NCI-H2029 (cell line): ENCODE measurements at places on chromosomes 1 and 21.
A peak's percentile ranks its signal among the peaks of the same experiment; 100 is the strongest.

GRCh38 chr1:233336554-233337456 lies 9.3 kb downstream of the MAP3K21 start:
- DNase-seq: no peak

GRCh38 chr1:10510520-10511493 lies 36.1 kb downstream of the PEX14 start:
- DNase-seq: peak; percentile 13

GRCh38 chr1:40036574-40036973 lies 4.0 kb upstream of the CAP1 start:
- DNase-seq: no peak

DNA sequence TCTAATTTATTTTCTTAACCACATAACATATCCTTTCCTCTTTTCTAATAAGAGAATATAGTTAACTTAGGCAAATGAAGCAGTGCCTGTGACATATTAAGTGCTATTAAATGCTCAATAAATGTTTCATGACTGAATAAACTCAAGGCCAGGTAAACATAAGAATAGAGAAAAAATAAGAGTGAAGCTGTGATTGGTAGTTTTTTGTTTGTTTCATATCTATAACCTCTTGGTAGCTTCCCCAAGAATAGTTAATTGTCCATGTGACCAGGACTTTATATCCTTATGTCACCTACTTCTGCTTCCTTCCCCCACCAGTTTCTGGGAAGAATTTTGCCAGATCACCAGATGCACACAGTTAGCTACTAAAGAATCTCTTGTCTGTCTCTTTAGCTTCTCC lies 295.1 kb upstream of the ST6GALNAC5 start:
- DNase-seq: no peak

- no peak for DNase-seq
These were observed 122.7 kb downstream of the RGS21 start for GRCh38 chr1:192439373-192440025.

DNA sequence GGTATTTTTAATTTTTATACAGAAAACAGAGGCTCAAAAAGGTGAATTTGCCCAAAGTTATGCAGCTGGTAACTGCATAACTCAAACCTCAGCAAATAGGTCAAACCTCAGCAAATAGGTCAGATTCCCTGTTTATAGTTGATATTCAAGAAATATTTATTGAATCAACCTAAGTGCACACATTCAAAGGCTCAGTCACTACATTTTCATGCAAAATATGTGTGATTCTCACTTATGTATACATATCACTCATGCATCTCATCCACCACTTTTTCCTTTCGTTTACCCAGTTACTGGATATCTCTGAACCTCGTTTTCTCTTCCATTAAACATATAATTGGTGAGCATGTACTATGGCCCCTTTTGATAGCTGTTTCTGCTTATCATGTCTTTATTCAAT lies 158.3 kb upstream of the C1orf21 start:
- DNase-seq: no peak

GRCh38 chr1:160451119-160451858 lies 50.9 kb downstream of the VANGL2 start:
- DNase-seq: no peak

DNA sequence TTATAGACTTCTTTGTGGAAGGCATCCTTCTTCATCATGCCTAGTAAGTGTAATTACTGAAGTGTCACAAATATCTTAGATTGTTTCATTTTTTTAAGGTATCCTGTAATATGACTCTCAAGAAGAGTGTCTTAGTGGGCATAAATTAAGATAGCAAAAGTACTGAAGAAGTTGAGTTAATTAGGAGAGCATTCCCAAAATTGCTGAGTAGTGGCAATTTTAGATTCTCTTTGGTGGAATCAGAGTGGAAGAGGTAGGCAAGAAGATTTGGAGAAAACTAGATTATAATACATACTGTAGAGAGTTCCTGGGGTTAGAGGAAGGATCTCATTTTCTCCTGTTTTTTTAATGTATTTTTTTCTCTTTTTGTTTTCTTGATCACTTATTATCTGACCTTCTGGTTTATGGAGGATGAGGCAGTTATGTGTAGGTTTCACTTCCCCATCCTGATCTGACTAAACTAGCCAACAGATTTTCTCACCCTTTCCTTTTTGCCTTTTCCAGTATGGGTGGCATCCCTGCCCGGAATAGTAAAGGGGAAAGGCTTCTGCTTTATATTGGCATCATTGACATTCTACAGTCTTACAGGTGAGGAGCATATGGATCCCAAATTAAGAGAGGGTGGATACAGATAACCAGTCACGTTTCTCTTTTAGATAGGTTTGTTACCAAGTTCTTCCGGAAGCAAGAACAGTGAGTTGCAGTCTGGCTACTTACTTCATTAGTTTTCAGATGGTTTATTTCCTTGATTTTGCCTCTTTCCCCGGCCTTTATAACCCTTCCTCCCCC lies 16.7 kb upstream of the PSMD4 start:
- no peak for DNase-seq

DNA sequence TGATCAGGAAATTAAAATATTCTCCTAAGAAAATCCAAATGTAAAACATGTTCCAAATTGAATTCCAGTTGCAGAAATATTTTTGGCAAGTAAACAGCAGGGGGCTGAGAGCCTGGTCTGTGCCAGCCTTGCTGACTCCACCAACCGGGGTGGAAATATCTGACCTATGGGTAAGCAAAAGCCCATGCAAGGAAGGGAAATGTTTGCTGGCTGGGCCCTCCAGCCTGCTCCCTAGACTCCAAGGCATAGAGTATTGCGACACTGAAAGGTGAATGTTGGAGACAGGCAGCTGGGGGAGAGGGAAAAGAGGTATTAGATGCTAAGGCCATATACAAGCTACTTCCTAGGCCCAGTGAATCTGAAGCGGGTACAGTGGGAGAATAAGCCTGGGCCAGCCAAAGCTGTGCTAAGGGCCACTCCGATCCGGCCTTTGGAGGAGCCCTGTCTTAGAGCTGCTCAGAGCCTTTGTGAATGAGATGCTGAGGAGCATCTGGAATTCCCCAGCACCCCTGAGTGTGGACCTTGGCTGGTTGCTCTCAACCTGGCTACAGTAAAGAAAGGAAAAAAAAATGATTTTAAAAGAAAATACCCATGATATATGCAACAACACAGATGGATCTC lies 24.9 kb upstream of the ATP1B1 start:
- DNase-seq: no peak

- DNase-seq: no peak
These were observed 50.7 kb downstream of the JAK1 start for GRCh38 chr1:64915381-64916274.

GRCh38 chr1:172112576-172112975 lies 271.3 kb downstream of the DNM3 start:
- no peak for DNase-seq

GRCh38 chr1:228369608-228370438 lies 36.8 kb downstream of the TRIM11 start:
- DNase-seq: no peak

DNA sequence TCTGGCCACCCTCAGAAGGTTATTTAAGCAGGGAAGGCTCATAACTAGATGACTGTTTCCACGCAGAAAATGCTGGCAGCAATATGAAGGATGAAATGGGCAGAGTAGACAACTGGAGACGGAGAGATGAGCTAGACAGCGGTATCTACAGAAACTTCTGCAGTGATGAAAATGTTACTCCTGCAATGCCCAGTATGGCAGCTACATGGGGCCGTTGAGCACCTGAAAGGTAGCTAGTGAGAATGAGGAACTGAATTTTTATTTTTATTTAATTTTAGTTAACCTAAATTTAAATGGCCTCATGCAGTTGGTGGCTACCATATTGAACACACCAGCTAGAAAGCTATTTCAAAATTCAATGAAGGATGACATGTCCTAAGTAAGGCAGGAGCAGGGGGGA lies 27.3 kb downstream of the SIPA1L2 start:
- no peak for DNase-seq

GRCh38 chr1:244273845-244274619 lies 177.7 kb downstream of the ADSS2 start:
- no peak for DNase-seq

- no peak for DNase-seq
These were observed 46.9 kb upstream of the LHX8 start for GRCh38 chr1:75087278-75087677.

- DNase-seq: no peak
These were observed 617.4 kb upstream of the ADAMTS5 start for GRCh38 chr21:27584256-27584655.

GRCh38 chr1:2199042-2199810 lies 4.7 kb upstream of the FAAP20 start:
- DNase-seq: no peak

DNA sequence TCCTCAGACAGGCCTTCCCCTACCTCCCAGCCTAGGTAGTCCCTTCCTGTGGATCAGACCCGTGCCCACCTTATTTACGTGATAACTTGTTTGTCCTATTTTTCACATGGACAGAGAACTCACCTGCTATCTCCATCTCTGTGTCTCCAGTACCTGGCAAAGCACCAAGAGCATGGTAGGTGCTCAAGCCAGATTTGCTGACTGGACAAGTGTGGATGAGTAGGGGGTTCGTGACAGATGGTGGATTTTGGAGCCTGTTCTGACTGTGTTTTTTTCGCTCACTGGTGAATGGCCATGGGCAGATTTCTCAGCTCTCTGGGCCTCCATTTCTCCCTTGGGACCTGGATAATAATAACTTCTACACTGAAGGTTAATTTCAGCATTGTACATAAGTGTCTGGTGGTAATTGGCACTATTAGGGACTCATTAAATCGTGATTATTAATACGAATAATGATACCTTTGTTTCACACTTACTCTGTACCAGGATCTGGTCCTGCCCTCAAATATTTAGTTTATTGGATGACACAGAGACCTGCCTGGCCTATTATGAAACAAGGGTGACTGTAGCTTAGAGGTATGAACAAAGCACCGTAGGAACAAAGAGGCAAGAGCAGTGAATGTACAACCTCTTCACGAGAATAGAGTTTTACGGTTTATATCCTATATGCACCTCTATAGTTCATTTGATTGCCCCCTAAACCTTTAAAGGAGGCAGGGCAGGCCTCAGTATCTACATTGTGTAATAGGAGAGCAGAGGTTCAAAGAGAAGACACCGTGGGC lies 24.5 kb upstream of the SLC26A9 start:
- DNase-seq: no peak

- no peak for DNase-seq
These were observed 51.8 kb downstream of the SLAMF6 start for GRCh38 chr1:160471253-160471652.

DNA sequence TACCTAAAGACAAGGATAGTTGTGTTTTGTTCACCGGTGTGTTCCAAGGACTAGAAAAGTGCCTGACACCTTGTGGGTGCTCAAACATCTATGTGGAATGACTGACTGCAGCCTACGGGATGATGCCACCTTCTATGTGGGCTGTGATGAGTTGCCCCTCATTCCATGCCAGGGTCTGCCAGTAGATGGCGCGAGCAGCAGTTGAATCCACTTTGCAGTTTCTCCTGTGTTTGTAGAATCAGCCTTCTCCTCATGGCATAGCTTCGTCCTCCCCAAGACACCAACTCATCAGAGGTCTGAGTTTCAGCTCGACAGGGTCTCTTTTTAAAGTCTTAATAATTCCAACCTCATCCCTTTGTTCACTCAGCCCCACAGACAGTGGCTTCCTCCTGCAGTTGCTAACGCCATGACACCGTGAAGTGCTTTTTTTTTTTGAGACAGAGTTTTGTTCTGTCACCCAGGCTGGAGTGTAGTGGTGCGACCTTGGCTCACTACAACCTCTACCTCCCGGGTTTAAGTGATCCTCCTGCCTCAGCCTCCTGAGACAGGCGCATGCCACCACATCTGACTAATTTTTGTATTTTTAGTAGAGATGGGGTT lies 133.7 kb downstream of the CAPN8 start:
- DNase-seq: peak; percentile 9

- DNase-seq: no peak
These were observed 13.2 kb upstream of the SLC2A1 start for GRCh38 chr1:42971841-42972291.

GRCh38 chr1:31781756-31782371 lies 17.7 kb upstream of the ADGRB2 start:
- DNase-seq: no peak

DNA sequence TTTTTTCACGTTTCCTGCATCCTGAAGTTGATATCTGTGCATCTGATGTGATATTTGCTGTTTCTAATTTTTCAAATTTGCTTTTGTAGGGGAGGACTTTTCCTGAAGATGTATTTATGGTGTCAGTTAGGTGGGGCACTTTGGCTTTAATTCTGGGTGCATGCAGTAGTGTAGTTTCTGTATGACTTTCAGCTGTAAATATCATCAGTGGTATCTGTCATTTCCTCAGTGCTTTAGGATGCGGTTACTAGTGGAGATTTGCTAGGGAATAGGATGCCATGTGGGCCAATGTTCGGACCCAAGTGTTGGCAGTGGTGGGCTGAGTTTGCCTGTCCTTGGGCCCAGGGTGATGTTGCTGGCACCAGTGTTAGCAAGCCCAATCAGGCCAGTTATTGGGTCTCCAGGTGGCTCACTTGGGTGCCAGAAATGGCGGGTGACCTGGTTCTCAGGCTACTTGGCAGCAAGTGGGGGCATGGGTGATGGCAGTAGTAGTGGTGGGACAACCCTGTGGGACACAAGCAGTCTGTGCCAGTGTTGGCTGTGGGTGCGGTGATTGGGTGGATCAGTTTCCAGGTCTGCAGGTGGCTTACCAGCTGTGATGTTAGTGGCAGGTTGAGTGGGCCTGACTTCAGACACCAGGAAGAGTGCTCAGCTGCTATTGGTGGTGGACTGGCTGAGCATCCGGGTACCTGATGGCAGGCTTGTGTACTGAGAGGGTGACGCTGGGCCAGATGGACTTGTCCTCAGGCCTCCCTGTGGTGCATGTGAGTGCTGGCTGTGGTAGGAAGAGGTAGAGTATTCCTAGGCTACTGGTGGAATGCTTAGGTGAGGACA lies 24.4 kb downstream of the CD55 start:
- no peak for DNase-seq

DNA sequence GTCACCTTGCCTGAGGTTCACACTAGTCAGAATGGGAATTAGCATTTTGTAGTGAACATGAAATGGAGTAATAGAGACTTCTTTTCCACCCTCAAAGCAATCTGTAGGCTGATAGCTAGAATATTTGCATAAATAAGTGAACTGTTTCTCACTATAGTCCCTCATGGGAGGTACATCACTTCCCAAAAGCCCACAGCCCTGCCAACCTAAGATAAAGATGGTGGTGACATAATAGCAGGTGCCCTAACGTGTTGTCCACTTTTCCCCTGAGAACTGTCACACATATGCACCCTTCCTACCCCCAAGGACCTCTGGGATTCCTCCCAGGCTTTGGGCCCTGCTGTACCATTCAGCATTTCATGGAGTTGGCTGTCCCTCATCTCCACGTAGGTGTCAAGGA lies 4.4 kb downstream of the TMEM35B start:
- DNase-seq: no peak
